Lower lobe of right lung (tissue), 2 donors: ENCODE measurements at places on chromosomes 7 and 10.

- no peak for DNase-seq
Measured at GRCh38 chr7:120990468-120991118, 2.1 kb downstream of the CPED1 start.

DNA sequence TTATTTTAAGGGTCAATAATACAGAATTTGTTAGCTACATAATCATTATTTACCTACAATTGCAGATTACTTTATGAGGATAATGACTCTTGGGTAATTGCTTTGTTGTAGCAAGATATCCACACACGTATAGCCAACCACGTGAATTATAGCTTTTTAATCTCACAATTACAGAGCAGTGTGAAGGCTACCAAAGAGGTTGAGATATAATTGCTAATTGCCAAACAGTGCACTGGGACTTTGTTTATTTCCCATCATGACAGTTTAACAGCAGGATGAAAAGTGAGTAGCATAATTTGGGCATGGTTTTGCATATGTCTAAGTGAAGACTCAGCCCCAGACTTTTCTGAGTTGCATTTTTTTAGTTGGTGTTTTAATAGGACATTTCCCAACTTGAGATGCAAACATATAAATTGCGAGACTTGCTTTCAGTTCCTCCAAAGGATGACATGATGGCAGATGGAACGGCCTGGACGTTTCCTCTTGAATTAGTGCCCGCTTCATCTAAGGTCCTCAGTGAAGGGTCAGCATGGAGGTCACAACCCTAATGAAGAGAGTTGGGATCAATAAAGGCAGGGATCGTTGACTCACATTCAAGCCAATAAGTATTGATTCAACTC, 180.7 kb upstream of the GPR26 start:
- no peak for DNase-seq

GRCh38 chr7:16571941-16572340, 45.3 kb downstream of the LRRC72 start:
- DNase-seq, result no peak

DNA sequence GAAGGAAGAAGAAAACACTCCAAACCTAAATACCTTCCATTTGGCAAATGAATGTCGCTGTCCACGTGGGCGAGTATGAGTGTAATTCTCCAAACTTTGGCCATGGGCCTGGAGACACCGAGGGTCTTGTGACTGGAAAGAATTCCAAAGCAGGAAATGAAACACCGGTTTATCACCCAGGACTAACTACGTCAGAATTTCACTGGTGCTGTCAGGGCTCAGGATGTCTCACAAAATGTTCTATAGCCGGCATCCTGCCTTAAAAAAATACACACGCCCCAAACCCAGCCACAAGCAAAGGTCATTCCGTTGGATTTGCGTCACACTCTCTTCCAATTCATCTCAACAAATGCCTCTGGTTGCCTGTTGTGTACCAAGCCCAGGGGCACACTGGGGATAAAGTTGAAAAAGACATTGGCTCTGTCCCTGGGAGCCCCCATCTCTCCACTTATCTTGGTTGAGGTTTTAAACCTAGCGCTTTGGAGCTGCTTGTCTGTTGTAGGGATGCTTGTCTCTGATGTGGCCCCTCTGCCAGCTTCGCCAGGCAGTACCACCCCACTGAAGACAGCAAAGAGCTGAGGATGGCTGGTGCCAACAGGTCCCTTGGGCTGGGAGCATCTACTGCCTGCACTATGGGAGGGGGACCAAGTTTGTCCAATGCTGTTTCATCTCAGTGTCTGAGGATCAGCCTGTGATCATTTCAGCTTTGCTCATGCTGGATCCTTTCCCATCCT, 31.2 kb downstream of the GSTO2 start:
- no peak for DNase-seq

DNA sequence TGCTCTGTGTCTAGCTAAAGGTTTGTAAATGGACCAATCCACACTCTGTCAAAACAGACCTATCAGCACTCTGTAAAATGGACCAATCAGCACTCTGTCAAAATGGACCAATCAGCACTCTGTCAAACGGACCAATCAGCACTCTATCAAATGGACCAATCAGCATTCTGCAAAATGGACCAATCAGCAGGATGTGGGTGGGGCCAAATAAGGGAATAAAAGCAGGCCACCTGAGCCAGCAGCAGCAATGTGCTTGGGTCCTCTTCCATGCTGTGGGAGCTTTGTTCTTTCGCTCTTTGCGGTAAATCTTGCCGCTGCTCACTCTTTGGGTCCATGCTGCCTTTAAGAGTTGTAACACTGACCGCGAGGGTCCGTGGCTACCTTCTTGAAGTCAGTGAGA, 740.5 kb upstream of the POM121L12 start:
- DNase-seq, result no peak

DNA sequence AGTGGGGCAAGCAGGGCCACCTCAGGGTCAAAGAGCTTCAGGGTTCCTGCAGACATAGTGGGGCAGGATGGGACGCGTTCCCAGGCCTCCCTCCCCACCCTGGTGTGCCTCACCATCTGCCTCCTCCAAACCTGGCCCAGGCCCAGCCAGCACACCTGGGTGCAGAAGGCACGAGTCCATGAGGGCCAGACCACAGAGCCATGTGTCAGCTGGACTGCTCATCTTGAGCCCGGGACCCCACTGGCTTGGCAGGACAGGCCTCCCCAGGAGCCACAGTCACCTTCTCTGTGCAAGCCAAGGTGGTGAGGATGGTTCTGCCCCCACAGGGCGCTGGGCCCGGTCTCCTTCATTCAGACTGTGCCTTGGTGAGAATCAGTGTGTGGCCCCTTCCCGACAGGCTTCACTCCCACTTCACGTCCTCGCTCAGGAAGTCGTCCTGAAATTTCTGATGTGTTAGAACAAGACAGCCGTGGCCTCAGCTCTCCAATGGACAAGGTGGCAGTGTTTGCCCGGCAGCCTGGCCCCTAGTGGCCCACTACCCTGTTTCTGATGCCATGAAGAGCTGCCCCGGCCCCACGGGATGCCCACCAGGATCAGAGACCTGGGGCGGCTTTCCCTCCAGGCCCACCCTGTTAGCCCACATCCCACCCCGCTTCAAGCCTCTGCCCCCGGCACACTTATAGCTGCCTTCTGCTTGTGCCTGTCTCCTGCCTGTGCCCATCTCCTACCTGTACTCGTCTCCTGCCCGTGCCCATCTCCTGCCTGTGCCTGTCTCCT, 59.6 kb upstream of the EBF3 start:
- no peak for DNase-seq

DNA sequence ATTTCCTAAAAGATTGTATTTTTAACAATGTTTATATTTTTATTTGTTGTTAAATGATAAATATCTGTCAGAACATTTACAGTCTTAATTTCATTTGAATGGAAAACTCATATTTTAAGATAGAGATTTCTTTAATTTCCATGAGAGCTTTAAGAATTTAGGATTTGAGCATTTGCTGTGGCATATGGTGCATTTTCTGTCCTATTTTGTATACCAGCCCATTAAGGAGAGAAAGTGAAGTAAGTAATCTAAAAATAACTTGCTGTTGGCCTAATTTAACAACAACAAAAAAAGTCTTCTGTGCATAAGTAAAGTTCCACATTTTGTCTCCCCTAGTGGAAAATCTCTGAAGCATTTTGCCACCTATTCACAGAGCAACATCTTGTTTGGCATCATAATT, 190.9 kb upstream of the PPP1R3A start:
- no peak for DNase-seq

DNA sequence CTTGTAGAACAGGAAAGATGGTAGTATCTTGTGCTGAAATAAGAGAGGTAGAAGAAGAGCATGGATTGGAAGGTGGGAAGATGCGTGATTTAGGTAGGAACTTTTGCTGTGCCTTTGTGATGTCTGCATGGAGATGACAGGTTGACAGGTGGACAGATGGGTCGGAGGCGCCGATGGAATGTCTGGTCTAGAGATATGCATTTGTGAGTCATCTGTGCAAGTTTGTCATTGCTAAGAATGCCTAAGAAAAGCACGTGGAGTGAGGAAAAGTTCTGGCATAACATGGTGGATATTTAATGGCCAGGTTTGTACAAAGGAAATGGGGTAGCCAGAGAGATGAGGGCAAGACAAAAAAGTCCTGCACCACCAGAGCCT, 76.0 kb upstream of the ARMC3 start:
- no peak for DNase-seq

GRCh38 chr7:134623193-134623592, 23.5 kb upstream of the BPGM start:
- DNase-seq, result no peak

GRCh38 chr7:121344093-121344492, 15.3 kb downstream of the WNT16 start:
- DNase-seq, result no peak

- no peak for DNase-seq
Measured at GRCh38 chr7:16300361-16300895, 120.9 kb downstream of the CRPPA start.

DNA sequence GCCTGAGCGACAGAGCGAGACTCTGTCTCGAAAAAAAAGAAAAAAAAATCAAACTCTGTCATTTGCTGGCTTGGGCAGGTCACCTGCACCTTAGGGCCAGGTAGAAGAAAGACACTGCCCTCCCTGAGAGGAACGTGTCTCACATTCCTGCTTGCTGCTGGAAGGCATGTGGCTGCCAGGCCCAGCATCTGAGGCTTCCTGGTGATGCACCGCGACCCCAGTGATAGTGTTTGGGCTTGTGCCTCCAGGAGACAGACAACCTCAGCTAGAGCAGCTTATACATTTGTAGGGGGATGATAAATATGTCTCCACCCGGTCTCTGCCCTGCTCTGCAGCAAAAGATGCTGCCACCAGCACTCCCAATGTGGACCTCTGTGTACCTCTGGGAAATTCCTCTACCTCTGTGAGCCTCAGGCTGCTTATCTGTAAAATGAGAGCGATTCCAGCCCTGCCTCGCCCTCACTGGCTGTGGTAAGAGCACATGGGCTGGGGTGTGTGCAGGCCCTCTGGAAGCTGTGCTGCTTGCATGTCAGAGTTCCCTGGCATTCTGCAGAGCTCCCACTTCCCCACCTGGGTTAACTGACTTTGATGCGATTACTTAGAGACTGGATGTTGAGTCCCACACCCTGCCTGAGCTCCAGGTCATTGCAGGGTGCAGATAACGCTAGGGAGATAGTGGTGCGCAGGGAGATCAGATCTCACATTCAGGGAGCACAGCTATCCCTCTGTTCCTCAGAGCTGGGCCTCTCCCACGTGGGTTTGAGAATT, 19.9 kb downstream of the SLC29A3 start:
- DNase-seq, result no peak

GRCh38 chr7:107164092-107164491, 4.7 kb upstream of the HBP1 start:
- no peak for DNase-seq

DNA sequence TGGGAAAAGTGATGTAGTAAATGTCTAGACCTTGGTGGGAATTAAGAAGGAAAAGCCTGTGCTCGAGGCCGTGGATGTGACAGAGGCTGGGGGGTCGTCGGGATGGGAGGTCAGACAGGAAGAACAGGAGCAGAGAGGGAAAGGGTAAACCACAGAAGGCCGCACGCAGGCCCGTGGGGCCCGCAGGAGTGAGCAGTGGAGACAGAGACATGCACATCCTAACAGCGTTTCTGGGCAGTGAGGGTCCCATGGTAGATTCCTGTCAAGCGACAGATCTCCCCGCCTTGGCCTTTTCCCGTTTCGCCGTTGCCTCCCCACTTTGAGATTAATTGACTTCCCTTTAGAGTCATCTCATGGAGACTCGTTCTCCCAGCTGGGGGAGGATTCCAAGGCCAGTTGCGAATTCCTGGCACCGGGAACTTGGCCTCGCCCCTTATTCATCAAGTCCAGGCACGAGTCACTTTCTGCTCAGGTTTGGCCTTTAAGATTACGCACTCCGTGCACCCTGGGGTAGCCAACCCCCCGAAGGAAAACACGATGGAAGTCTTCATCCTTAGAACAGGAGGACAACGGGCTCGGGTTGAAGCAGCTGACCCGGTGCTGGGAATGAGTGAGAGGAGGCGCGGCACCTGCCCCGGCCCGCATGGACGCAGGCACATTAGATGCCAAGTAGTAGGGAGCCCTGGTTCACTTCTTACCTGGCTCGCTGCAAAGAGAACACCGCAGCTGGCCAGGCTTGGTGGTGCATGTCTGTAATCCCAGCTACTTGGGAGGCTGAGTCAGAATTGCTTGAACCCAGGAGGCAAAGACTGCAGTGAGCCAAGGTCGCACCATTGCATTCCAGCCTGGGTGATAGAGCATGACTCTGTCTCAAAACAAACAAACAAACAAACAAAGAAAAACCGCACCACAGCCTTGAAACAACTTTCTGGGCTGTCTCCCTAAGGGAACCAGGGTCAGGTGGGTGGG, 315.2 kb upstream of the SHH start:
- DNase-seq, result no peak

DNA sequence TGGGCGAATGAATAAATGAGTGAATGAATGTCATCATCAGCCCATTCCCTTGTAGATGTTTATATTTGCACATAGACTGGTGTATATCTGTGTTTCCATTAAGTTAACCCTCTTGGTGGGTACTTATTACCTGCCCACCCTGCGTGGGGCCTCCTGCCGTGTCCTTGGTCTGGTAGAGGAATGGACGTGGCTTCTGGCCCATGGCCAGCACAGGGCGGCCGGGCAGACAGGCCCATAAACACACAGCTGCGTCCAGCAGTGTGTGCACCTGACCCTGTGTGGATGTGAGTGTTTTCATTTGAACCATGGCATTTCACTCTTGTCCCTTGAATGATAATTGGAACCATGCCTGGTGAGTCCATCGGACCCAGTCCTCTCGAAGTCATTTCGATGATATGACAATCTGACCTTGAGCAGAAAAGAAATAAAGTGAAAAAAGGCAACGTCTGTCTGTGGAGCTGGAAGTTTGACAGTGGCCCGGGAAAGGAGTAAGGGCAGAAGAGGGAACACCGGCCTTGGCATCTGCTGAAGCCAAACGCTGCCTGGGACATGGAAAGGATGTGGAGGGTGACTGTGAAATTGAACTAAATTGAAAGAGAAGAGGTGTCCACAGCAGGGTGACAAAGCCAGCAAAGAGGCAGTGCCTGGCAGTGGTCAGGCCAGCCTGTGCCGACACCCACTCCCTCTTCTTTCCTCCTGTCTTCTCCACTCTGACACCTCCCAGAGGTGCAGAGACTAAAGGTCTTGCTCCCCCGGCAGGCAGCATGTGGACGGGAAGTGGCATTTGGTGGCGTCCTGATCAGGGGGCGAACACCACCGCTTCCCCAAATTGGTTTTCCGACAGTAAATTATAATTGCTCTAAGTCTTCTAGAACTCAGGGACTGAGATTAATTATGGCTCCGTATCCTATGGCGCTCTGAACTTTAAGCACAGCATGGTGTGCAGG, 199.0 kb upstream of the ZMIZ1 start:
- no peak for DNase-seq

- DNase-seq, result no peak
Measured at GRCh38 chr10:101136007-101136707, 5.1 kb downstream of the TLX1 start.

- no peak for DNase-seq
Measured at GRCh38 chr10:95221124-95221523, 27.1 kb downstream of the ACSM6 start.

GRCh38 chr7:70693686-70694433, 438.1 kb upstream of the GALNT17 start:
- DNase-seq, result peak; percentile 81

- no peak for DNase-seq
Measured at GRCh38 chr10:71921324-71922027, 42.7 kb upstream of the CHST3 start.

GRCh38 chr7:114789871-114790311, 132.0 kb upstream of the MDFIC start:
- no peak for DNase-seq

GRCh38 chr10:28730031-28730778, 52.9 kb downstream of the BAMBI start:
- DNase-seq, result no peak
